Aorta (tissue), 5 donors: ENCODE measurements at places on chromosomes 16 and 17. TPM values are rescaled to one million over a fixed set of nuclear protein-coding genes. Genes with fewer than 3 reads are reported as not detected.

DNA sequence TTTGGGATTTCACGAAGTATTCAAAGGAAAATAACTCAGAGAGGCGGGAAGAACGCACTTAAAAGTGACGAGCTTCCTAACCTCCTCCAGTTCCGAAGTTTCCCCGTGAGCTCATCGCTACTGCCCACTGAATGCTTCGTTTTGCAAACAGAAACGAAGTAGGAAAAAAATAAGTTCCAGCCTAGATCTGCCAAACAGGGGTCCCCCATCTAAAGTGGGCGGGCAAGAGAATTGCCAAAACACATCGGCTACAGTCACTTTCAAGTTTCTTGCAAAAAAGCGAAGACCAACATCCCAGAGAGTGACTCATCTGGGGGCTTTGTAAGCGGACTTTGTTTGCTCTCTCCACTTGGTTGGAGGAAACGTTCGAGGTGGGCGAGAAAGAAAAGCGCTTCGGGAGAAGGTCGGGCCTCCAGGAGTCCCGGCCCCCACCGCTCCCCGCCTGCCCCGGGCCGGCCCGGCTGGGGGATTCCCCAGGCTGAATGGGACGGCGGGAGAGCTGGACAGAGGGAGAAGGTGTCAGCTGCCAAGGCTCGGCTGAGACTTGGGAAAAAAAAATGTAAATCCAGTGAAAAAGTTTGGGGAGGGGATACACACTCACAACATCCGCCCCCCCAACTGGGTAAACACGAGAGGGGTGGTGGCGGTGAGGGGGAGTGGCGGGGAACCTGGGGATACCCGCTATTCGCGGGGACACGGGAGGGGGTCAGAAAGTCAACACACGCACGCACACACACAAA, 1.0 kb downstream of the VEZF1 start:
- H3K4me3 ChIP-seq: peak overlapping the region; percentile 90
- H3K4me1 ChIP-seq: peaks cover 12% of the 10 kb centered on the region
- H3K27me3 ChIP-seq: peaks cover 2% of the 10 kb centered on the region
- H3K36me3 ChIP-seq: peaks cover 3% of the 10 kb centered on the region

- H3K27me3 ChIP-seq: no peaks in the 10 kb centered on the region
- no peaks in the 10 kb centered on the region for H3K36me3 ChIP-seq
- no peak overlapping the region for H3K4me3 ChIP-seq
- DNase-seq: no peak
- no peak overlapping the region for H3K27ac ChIP-seq
Observed at GRCh38 chr16:305916-306626, 23.1 kb downstream of the PDIA2 start.

GRCh38 chr17:80277751-80278671, 17.4 kb downstream of the RNF213 start:
- no peak overlapping the region for H3K4me3 ChIP-seq
- H3K36me3 ChIP-seq: no peaks in the 10 kb centered on the region
- no peaks in the 10 kb centered on the region for H3K4me1 ChIP-seq
- DNase-seq: peak; percentile 57
- H3K27me3 ChIP-seq: no peaks in the 10 kb centered on the region

GRCh38 chr17:78397681-78398101, 19.2 kb downstream of the PGS1 start:
- no peaks in the 10 kb centered on the region for H3K27me3 ChIP-seq
- no peak overlapping the region for H3K4me3 ChIP-seq

DNA sequence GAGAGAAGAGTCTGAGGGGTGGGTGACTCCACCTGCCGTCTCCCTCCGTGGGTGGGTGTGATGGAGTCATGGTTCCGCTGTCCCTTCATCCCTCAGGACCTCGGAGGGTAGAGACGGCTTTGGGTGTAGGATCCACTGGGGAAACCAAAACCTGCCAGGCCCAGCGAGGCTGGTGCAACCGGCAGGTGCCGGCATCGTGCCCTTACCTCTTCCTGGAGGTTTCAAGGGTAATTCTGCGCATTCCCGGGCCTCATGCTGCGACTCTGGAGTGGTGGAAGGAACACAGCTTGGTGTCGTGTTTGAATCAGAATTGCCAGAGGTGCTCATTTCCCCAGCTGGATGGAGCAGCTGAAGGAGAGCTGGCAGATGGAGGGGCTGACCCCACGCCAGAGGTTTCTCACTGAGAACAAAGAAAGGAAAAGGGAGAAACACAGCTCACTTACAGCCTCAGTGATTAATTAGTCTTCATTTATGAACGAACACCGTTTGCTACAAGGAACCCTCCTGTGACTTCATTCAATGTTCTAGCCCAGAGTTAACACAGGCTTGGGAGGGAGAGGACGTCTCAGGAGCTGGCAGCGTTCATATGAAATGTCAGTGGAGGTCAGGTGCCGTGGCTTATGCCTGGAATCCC, 16.3 kb upstream of the ATP2A3 start:
- H3K36me3 ChIP-seq: no peaks in the 10 kb centered on the region
- H3K4me3 ChIP-seq: no peak overlapping the region
- DNase-seq: no peak
- no peaks in the 10 kb centered on the region for H3K27me3 ChIP-seq
- H3K27ac ChIP-seq: no peak overlapping the region

- H3K36me3 ChIP-seq: no peaks in the 10 kb centered on the region
- DNase-seq: no peak
- no peak overlapping the region for H3K4me3 ChIP-seq
- H3K27ac ChIP-seq: no peak overlapping the region
Observed at GRCh38 chr16:60641067-60641665, 1395.1 kb downstream of the CDH8 start.

- H3K36me3 ChIP-seq: peaks cover 3% of the 10 kb centered on the region
- H3K4me1 ChIP-seq: no peaks in the 10 kb centered on the region
- DNase-seq: no peak
- H3K27me3 ChIP-seq: no peaks in the 10 kb centered on the region
- no peak overlapping the region for H3K4me3 ChIP-seq
- no peak overlapping the region for H3K27ac ChIP-seq
Observed at GRCh38 chr17:4182043-4182442, 39.0 kb downstream of the CYB5D2 start.

GRCh38 chr16:22071331-22071910, 20.9 kb upstream of the VWA3A start:
- peaks cover 9% of the 10 kb centered on the region for H3K4me1 ChIP-seq
- no peaks in the 10 kb centered on the region for H3K27me3 ChIP-seq
- no peak overlapping the region for H3K4me3 ChIP-seq

- H3K27me3 ChIP-seq: no peaks in the 10 kb centered on the region
- H3K27ac ChIP-seq: no peak overlapping the region
- H3K36me3 ChIP-seq: peaks cover 15% of the 10 kb centered on the region
- no peak for DNase-seq
- H3K4me3 ChIP-seq: no peak overlapping the region
Observed at GRCh38 chr16:84059946-84060901, 17.6 kb upstream of the SLC38A8 start.

GRCh38 chr17:46984341-46984740, 5.3 kb upstream of the RPRML start:
- no peak for DNase-seq
- no peaks in the 10 kb centered on the region for H3K4me1 ChIP-seq
- H3K27me3 ChIP-seq: no peaks in the 10 kb centered on the region
- H3K36me3 ChIP-seq: no peaks in the 10 kb centered on the region
- no peak overlapping the region for H3K4me3 ChIP-seq

- H3K4me3 ChIP-seq: no peak overlapping the region
- no peaks in the 10 kb centered on the region for H3K4me1 ChIP-seq
- no peaks in the 10 kb centered on the region for H3K36me3 ChIP-seq
- H3K27ac ChIP-seq: no peak overlapping the region
- H3K27me3 ChIP-seq: no peaks in the 10 kb centered on the region
- DNase-seq: no peak
Observed at GRCh38 chr17:34403006-34403405, 40.0 kb upstream of the CCL1 start.

DNA sequence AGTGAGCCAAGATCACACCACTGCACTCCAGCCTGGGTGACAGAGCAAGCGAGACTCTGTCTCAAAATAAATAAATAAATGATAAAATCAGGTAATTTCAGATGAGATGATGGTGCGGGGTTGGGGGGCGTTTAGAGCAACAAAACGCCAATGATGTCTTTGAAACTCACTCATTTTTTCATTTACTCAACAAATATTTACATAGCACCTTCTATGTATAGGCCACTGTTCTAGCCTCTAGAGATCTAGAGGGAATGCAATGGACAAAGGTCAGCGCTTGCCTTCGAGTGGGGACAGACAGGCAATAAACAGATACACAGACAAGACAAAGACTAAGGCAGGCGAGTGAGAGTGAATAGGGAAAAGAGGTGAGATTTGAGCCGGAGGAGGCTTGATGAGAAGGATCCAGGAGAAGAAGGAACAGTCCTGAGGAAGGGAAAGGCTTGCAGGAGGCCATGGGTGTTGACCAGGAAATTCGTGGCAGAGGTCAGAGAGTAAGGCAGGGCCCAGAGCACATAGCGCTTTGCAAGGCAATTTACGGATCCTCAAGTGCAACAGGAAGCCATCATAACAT, 14.1 kb downstream of the ALDH3A1 start:
- no peaks in the 10 kb centered on the region for H3K27me3 ChIP-seq
- H3K4me3 ChIP-seq: no peak overlapping the region
- no peak overlapping the region for H3K27ac ChIP-seq
- DNase-seq: no peak
- H3K4me1 ChIP-seq: no peaks in the 10 kb centered on the region

DNA sequence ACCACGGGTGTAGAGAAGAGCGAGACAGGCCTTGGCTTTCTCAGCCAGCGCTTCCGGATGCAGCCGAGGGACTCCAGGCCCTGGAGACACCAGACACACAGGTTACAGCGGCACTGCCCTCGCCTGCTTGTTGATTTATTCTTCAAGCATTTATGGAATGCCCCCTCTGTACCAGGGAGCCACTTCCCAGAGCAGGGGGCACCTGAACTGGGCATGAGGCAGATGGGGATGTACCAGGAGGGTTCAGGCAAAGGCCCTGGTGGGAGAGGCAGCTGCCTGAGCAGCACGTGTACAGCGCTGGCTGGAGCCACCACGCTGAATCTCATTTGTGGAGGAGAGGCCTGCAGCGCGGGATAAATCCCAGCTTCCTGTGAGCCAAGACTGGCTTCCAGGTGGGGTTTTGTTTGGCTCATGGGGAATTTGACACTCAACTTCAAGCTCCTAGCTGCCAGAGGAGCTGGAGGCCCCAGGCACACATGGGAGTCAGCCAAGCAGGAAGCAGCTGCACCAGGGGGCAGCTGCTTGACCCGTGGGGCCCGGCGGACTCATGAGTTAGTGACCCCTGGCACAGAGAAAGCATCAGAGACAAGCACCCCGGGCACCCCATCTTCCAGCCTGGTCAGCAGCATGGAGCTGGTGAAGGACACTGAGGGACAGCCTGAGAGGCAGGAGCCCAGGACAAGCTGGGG, 59.7 kb downstream of the IL21R start:
- peaks cover 18% of the 10 kb centered on the region for H3K36me3 ChIP-seq
- H3K27me3 ChIP-seq: no peaks in the 10 kb centered on the region
- no peak overlapping the region for H3K4me3 ChIP-seq
- peak; percentile 57 for DNase-seq
- no peak overlapping the region for H3K27ac ChIP-seq
- no peaks in the 10 kb centered on the region for H3K4me1 ChIP-seq

GRCh38 chr17:17769869-17770631, 66.7 kb downstream of the SREBF1 start:
- H3K27me3 ChIP-seq: no peaks in the 10 kb centered on the region
- no peaks in the 10 kb centered on the region for H3K4me1 ChIP-seq
- H3K36me3 ChIP-seq: no peaks in the 10 kb centered on the region
- no peak for DNase-seq
- no peak overlapping the region for H3K4me3 ChIP-seq

DNA sequence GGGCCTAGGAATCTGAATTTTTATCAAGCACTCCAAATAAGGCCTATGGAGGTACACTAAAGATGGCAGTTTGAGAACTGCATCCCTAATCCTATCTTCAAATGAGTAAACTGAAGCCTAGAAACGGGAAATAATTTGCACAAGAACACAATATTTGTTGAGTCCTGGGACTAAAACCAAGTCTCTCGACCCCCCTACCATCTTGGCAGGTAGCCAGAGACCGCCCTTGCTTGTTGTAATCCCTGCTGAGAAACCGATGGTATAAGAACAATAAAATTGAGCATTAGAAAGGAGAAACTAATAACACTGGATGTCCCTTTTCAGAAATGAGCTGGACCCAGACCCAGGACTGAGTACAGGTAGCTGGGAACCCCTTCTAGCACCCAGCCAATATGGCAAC, 24.4 kb downstream of the ADAMTS18 start:
- H3K4me3 ChIP-seq: no peak overlapping the region
- DNase-seq: no peak
- peaks cover 2% of the 10 kb centered on the region for H3K27me3 ChIP-seq
- H3K36me3 ChIP-seq: no peaks in the 10 kb centered on the region
- H3K4me1 ChIP-seq: no peaks in the 10 kb centered on the region

GRCh38 chr17:56213031-56213430, 59.8 kb downstream of the ANKFN1 start:
- peaks cover 2% of the 10 kb centered on the region for H3K27me3 ChIP-seq
- no peak overlapping the region for H3K4me3 ChIP-seq
- no peaks in the 10 kb centered on the region for H3K36me3 ChIP-seq
- no peak overlapping the region for H3K27ac ChIP-seq
- no peak for DNase-seq

GRCh38 chr16:66508248-66508913, 41.5 kb downstream of the TK2 start:
- H3K36me3 ChIP-seq: no peaks in the 10 kb centered on the region
- DNase-seq: no peak
- no peak overlapping the region for H3K27ac ChIP-seq

GRCh38 chr16:82470016-82470415, 156.8 kb upstream of the CDH13 start:
- H3K4me1 ChIP-seq: no peaks in the 10 kb centered on the region
- no peak overlapping the region for H3K27ac ChIP-seq
- DNase-seq: no peak
- no peaks in the 10 kb centered on the region for H3K36me3 ChIP-seq
- H3K4me3 ChIP-seq: no peak overlapping the region

- DNase-seq: no peak
- H3K36me3 ChIP-seq: no peaks in the 10 kb centered on the region
- no peaks in the 10 kb centered on the region for H3K27me3 ChIP-seq
- H3K4me1 ChIP-seq: peaks cover 2% of the 10 kb centered on the region
Observed at GRCh38 chr16:14150796-14151195, 79.7 kb downstream of the MRTFB start.

- DNase-seq: no peak
- no peaks in the 10 kb centered on the region for H3K4me1 ChIP-seq
- H3K27ac ChIP-seq: no peak overlapping the region
- no peaks in the 10 kb centered on the region for H3K36me3 ChIP-seq
- H3K4me3 ChIP-seq: no peak overlapping the region
Observed at GRCh38 chr17:27535178-27535928, 79.1 kb downstream of the KSR1 start.

PRR35 gene
- not detected for total RNA-seq

GRIN2A gene
- total RNA-seq: 3.3 TPM

MPV17L gene
- 2.4 TPM for total RNA-seq

MAP2K4 gene
- 34.3 TPM for total RNA-seq

CCL2 gene
- total RNA-seq: 237 TPM

ZBTB4 gene
- 67.2 TPM for total RNA-seq

OTOP2 gene
- total RNA-seq: not detected

CD79B gene
- 7.1 TPM for total RNA-seq

PRR11 gene
- total RNA-seq: 0.62 TPM

CTF1 gene
- 6.2 TPM for total RNA-seq

RPTOR gene
- total RNA-seq: 27.0 TPM

CFAP20 gene
- total RNA-seq: 17.9 TPM

CDRT15L2 gene
- not detected for total RNA-seq
